ENCODE measurements at places on chromosomes 11 and 22.

DNA sequence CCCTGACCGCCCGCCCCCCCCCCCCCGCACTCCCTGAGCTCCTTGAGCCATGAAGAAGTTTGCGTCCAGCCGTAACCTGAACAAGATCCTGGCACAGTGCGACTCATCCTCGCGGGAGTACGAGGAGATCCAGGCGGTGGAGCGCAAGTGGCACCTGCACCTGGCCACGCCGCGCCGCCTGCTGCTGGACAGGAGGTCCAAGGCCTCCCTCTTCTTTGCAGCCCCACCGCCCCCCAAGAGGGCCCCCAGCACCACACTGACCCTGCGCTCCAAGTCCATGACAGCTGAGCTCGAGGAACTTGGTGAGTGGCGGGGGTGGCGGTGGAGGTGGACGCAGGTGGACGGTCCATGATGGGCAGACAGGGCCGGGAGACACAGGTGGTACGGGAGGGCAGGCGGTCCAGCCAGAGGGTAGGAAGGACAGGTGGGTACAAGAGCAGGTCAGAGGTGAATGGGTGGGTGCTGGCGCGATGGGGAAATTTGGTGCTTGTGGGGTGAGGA is 32.1 kb upstream of the ACR start:
- DNase-seq: no peak

DNA sequence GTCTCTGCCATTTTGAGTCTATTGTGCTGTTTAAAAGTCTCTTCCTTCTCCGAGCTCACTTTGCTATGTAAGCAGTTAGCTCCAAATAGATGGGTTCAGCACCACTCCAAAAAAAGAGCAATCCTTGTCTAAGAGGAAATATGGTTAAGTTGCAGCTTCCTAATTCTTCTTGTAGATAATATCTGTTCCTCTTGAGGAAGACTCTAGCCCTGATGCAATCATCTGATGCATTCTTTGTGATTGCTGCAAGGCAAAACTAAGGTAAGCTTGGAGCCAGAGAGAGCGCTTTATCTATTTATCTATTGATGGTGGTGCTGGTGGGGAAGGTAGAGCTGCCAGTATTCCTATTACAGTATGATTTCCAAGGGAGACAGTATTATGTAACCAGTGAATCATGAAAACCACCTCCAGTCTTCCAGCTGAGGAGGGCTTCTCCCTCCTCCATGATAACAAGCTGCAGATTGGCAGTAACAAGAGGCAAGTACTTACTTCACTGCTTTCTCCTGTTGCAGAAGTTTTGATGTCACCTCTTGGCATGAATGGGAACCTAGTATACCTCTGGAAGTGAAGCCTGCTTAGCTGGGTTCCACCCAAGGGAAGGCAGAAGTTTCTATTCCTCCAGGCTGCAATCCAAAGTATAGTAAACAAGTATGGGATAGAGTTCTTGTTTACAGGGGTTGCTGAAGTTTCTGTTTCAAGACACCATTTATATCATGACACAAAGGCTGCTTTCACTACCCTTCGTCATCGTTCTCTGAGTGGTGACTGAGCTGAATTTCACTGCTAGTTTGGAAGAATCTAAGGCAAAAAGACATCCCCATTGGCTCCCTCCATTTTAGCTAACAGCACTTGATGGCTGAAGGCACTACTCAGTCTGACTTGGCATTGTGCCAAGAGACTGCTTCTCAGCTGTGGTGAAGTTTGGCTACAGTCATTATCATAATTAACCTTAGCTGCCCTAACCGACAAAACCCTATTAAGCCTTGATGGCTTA is 49.7 kb downstream of the FDX1 start:
- DNase-seq: no peak

- DNase-seq: no peak
Measured at GRCh38 chr22:24061124-24061684, 50.1 kb downstream of the CABIN1 start.

GRCh38 chr11:132064987-132065620 is 694.7 kb downstream of the NTM start:
- no peak for DNase-seq

GRCh38 chr11:128164080-128164741 is 423.1 kb downstream of the ETS1 start:
- no peak for DNase-seq
